ENCODE measurements at places on chromosomes 11 and 22. TPM values are rescaled to one million over a fixed set of nuclear protein-coding genes. Genes with fewer than 3 reads are reported as not detected.

DNA sequence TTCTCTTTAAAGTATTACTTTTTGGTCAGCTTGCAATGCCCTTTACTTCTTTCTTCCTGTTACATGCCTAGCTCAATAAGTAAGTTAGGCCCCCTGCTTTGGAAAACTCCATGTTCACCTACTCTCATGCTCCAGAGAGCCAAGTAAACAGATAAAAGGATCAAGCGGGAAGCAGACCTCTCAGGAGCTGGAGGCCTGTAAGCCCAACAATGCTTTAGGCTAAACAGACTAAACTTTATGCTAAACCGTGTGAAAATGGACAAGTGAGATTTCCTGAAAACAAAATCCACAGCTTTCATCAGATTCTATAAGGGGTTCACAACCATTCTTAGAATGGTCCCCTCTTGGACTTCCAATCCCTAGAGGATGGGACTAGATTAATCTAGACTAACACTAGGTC, 40.2 kb downstream of the CELF1 start:
- no peaks in the 10 kb centered on the region for H3K27me3 ChIP-seq
- DNase-seq = no peak
- peaks cover 79% of the 10 kb centered on the region for H3K4me1 ChIP-seq
- H3K36me3 ChIP-seq = peaks cover 7% of the 10 kb centered on the region
- no peak overlapping the region for H3K4me3 ChIP-seq

VSIG10L2 gene
- total RNA-seq = not detected

GRCh38 chr11:3129181-3129590, 35.9 kb downstream of the OSBPL5 start:
- no peaks in the 10 kb centered on the region for H3K36me3 ChIP-seq
- no peak overlapping the region for H3K4me3 ChIP-seq
- no peak for DNase-seq
- H3K27ac ChIP-seq = no peak overlapping the region
- no peaks in the 10 kb centered on the region for H3K27me3 ChIP-seq
- H3K4me1 ChIP-seq = no peaks in the 10 kb centered on the region

DNA sequence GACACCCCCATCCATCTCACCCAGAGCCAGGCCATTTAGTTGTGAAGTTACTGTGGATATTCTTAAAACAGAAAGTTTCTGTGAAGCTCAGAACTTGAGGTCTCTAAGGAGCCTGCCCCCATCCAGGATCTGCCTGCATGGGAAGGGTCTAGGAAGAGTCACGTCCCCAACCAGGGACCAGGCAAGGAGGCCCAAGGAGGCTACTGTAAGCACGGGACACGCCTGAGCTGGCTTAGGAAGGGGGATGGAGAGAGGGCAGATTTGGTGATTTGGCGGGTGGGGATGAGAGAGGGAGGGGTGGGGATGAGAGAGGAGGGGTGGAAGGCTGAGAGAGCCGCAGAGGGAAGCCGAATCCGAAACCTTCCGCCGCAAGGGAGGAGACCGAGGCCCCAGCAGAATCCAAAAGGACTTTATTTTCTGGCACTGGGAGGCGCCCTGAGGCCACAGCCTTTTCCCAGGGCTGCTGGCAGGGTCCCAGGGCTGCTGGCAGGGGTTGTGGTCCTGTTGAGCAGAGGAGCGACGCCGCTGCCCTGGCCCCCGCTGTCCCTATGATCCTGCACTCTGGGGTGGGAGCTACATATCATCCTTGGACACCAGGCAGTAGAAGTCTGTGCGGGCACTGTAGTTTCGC, 9.4 kb downstream of the SIGIRR start:
- DNase-seq = no peak
- peak overlapping the region; percentile 44 for H3K27ac ChIP-seq
- H3K36me3 ChIP-seq = no peaks in the 10 kb centered on the region
- peak overlapping the region; percentile 64 for H3K4me3 ChIP-seq
